NCI-H1105 treated with DMSO at 0.1 percent for 48 hours (cell line): ENCODE measurements at places on chromosomes 3 and 15.

DNA sequence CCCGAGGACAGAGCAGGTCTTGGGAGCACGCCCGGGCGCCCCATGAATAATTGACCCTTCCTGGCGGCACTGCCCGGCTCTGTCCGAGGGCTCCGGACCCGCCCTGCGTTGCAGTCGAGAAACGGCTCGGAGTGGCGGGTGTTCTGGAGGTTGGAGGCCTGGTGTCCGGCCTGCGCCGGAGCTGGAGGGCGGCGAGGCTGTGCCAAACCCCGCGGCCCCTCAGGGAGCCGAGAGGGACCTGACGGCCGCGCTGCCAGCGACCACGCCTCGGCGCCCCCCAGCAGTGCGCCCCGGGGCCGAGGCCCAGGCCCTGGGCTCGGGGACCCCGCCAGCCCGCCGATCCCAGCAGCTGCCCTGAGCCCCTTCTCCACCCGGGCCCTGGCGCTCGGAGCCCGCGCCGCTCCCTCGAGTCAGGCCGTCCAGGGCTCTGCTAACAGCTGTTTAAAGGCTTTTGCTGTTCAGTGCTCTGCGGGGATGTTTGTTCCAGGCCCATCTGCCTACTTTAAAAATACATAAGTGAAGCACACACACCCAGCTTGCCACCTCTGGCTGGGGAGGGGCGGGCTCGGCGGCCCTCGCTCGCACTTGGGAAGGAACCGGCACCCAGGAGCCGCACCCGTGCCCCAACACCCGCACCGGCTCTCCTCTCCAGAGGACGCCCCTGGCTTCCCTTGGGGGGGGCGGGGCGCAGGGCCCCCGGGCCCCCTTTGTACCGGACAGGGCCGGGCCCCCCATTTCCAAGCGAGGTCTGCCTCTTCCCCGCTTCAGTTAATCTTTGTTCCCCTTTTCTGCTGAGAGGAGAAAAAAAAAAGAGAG, 730 bp upstream of the ZNF710 start:
- DNase-seq, result no peak

DNA sequence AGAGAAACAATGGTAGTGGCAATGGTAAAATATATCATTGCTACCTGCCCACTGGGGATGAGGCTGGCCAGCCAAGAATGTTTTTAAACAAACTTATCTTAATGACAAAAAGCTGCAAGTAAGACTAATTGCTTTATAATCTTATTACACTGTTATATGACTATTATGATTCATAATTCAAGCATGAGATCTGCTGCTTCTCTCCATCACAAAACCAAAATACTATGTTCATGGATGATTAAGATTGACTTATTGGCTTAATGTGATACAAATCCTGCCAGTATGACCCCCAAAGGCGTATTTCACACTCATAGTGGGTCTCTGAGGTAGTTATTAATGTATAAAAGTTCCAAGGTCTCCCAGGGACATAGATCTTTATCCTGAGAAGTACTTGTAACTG, 52.6 kb downstream of the FBN1 start:
- no peak for DNase-seq

DNA sequence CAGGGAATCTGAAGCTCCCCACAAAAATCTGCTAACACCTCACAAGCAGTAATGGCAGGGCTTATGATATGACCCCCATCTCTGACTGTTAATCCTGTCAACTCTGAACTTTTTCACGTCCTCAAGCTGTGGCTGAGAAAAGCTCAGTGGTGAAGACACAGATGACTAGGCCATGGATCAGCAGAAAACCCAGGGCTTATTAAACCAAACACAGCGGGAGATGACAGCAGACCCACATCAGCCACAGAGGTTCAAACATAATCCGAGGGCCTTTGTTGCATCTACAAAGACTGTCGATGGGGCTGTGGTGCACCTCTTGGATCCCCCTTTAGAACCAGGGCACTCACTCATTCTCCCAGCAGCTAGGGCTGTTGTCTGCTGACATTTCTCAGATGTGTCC, 50.4 kb downstream of the GLB1 start:
- no peak for DNase-seq

DNA sequence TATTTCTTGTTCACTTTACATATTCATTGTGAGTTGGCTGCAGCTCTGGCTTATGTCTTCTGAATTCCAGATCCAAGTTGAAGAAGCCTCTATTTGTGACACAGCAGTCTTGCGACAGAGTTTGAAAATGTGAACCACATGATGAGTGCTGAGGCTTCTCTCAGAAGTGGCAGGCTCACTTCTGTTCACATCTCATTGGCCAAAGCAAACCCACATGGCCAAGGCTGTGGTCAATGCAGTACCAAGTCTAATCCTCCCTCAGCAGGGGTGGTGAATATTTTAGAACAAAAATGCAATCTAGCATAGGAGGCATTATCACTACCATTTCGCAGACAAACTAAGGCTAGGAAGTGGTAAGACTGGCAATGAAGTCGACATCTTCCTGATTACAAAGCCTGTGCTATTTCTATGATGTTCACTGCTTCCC, 45.2 kb downstream of the CDCP1 start:
- DNase-seq, result no peak

DNA sequence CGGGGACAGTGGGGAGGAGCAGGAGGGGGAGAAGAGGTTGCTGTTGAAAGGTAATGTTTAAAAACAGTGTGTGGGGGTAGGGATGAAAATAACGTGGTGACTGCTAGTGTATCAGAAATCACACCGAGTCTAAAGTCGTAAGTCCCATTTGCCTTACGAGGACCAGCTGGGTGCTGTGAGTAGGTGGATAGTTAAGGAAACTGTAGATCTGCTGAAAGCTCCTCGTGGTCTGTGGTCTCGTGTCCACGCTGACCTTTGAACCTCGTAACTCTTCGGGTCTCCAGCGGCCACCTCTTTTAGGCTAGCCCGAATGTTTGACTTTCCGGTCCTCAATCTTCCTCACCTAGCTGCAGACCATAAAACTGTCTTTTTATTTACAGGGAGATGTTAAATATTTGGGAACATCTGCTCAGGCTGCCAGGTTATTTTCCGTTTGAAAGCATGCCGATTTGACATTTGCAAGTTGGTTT, 29.3 kb upstream of the ST3GAL6 start:
- DNase-seq, result peak; percentile 18

GRCh38 chr3:170734735-170735065, 135.3 kb downstream of the RPL22L1 start:
- DNase-seq, result no peak

DNA sequence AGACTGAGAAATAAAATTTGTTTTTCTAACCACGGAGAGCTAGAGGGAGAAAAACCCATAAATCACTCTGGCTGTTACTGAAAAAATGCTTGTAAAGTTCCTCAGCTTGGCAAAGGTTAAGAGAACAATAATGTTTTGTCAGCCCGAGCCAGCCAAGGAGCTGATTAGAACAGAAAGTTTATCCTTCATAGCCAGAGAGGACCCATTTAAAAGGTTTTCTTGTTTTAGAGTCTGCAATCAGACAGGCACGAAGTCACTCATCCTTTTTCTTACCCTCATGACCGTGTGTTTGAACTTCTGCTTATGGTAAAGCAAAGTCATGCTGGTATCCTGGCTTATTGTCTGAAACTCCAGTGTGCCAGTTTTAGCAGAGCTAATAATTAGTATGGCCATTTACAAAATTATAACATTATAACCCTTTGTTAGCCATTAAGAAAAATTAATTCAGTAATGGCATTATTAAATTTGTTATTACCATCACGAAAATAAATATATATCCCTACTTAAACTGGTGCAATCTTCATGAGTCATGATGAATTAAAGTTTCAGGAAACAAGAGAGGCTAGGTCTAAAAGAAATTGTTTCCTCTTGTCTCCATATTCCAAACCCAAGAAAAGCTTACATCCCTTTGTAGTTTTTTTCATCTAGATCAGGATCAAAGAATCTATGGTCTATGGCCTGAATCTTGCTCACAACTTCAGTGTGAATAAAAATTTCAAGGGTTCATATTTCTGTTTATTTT, 13.5 kb upstream of the STXBP5L start:
- no peak for DNase-seq
